Naive thymus-derived CD8-positive, alpha-beta T cell (primary cell): ENCODE measurements at places on chromosomes 7 and 10.
A peak's percentile ranks its signal among the peaks of the same experiment; 100 is the strongest.

- DNase-seq, result no peak
These were observed 170.8 kb downstream of the ARHGAP12 start for GRCh38 chr10:31757831-31758230.

DNA sequence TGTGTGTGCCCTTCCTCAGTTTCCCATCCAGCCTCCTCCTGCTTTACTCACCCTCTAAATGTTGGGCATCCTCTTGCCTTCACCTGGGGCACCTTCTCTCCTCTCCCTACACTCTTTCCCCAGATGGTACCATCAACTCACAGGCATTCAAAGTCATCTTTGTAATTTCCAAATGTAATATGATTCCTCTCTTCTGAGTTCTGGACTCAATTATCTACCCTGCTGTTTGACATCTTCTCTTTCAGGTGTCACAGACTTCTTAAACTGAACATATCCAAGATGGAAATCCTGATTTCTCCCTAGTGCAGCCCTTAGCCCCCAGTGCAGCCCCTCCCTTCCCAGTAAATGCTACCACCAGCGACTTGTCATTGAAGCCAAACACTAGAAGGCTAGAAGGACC lies 422.8 kb downstream of the KCNMA1 start:
- no peak for DNase-seq

DNA sequence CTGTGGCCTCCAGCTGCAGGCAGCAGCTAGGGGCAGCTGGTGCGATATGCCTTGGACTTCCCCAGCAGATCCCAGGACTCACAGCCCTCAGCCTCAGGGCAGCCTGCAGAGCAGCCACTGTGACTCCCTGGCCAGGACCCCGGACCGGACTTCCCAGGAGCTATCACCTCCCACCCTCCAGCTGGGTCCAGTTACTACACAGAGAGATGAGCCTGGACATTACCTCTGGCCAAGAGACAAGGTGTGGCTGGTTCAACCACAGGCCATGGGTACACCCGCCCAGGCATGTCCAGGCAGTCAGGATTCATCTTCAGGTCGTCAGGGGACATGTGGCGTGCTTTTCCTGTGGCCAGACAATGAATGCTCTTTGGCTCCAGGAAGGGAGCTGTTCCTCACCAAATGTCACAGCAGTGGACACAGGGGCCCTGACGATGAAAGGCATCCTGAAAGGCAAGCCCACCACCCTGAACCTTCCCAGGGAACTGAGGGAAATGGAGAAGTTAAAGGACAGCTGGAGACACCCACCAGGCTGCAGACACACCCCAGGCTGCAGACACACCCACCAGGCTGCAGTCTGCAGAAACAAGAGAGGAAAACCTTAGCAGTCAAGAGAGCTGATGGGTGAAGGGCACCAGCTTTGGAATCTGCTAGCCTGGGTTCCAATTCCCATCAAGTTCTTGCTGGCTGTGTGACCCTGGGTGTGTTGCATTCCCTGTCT lies 25.8 kb upstream of the NANOS1 start:
- no peak for DNase-seq

DNA sequence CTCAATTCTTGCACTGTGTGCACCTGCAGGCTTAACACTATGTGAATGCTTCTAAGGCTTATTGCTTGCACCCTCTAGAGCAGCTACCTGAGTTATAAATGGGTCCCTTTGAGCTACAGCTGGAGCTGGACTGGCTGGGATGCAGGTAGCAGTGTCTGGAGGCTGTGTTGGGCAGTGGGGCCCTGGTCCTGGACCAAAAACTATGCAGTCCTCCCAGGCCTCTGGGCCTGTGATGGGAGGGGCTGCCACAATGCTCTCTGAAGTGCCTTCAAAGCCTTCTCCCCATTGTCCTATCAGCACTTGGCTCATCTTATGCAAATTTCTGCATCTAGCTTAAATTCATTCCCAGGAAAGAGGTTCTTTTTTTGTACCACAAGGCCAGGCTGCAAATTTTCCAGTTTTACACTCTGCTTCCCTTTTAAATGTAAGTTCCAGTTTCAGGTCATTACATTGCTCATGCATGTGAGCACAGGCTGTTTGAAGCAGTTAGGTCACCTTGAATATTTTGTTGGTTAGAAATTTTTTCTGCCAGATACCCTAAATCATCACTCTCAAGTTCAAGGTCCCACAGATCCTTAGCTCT lies 26.0 kb downstream of the KBTBD2 start:
- no peak for DNase-seq

GRCh38 chr10:98012644-98013043 lies 17.8 kb downstream of the CRTAC1 start:
- no peak for DNase-seq

GRCh38 chr10:98415731-98416119 lies 743 bp upstream of the PYROXD2 start:
- DNase-seq, result no peak

- no peak for DNase-seq
These were observed 7.9 kb upstream of the H2BK1 start for GRCh38 chr7:151218170-151218569.

GRCh38 chr7:24786306-24786705 lies 29.0 kb upstream of the GSDME start:
- no peak for DNase-seq

DNA sequence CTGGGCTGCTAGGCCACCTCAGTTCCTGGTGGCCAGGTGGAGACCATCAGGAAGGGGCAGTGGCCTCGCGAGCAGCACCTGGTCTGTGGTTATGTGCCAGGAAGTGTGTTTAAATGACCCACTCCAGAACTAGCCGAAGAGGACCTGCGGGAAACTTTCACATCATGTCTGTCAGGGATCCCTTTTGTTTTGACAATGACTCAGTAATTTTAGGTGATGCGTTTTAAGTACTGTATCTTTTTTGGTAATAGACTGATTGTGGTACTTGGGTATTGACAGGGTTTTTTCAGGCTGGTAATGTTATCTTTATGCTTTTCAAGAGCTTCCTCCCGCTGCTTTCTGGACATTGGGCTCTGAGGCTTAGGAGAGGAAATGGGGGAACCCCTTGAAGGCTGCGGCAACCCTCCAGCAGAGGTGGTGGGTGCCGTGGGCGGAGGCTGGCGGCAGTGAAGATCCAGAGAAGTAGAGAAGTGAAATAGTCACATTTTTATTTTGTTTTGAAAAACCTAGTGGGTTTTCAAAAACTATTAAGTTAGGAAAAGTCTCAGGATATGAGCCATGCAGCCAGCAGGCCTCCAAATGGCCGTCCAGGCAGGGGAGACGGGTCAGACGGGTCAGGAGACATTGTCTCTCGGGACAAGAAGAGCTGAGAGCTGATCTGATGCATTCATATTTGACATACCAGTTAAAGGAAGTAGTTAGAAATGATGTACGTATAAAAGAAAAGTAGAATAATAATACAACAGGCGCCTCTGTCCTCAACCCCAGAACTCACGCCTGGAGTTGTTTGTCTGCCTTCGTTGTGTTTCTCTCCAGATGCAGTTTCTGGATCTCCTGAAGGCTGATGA lies 27.7 kb downstream of the PPP2R2D start:
- DNase-seq, result peak; percentile 53

DNA sequence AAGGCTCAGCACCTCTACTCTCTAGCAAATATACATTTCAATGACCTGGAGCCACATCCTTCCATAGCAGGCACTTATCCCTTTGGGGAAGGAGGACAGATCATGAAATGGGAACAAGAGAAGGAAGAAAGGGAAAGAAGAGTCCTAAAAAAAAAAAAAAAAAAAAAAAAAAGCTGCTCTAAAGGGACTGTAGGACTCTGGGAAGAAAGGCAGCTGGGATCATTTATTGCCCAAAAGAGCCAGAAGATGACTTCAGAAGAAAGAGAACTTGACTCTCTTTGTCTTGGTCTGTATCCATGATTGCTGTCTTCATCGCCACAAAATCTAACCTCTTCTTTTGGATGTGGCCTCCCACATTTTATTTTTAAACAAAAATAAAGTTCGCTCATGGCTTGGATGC lies 203.6 kb upstream of the CELF2 start:
- no peak for DNase-seq

DNA sequence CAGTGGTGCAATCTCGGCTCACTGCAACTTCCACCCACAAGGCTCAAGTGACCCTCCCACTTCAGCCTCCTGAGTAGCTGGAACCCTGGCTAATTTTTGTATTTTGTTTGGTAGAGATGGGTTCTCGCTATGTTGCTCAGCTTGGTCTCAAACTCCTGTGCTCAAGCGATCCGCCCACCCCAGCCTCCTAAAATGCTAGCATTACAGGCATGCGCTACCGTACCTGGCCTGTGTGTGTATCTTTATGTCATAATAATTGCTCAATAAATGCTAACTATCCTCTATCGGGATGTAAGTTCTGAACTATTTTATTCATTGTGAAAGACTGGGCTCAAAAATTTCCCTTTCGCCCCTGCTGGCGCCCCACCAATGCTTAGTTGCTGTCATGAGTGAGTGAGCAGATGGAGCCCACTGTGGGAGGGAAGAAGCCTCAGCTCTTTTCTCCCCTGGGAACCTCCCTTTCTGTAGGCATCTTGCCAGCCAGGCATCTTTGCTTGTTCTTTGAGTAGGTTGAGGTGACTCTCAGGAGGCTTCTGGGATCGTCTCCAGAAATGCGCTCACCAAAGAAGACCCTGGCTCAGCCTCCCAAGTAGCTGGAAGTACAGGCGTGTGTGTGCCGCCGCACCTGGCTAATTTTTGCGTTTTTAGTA lies 38.3 kb downstream of the CAMK1D start:
- DNase-seq, result no peak

- DNase-seq, result no peak
These were observed 652.7 kb downstream of the ANKRD7 start for GRCh38 chr7:118877187-118877586.

- no peak for DNase-seq
These were observed 29.8 kb downstream of the MTURN start for GRCh38 chr7:30164567-30164966.

DNA sequence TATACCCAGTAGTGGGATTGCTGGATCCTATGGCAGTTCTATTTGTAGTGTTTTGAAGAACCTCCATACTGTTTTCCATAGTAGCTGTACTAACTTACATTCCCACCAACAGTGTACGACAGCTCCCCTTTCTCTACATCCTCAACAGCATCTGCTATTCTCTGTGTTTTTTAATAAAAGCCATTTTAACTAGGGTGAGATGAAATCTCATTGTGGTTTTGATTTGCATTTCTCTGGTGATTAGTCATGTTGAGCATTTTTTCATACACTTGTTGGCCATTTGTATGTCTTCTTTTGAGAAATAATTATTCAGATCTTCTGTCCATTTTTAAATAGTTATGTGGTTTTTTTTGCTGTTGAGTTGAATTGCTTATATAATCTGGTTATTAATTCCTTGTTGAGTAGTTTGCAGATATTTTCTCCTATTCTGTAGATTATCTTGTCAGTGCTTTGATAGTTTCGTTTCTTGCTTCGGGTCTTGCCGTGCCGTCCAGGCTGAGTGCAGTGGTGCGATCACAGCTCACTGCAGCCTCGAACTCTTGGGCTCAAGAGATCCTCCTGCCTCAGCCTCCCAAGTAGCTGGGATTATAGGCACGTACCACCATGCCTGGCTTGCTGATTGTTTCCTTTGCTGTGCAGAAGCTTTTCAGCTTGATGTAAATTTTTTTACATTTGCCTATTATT lies 12.0 kb downstream of the MTG1 start:
- DNase-seq, result no peak

GRCh38 chr10:84944187-84944586 lies 615.8 kb downstream of the CCSER2 start:
- no peak for DNase-seq

DNA sequence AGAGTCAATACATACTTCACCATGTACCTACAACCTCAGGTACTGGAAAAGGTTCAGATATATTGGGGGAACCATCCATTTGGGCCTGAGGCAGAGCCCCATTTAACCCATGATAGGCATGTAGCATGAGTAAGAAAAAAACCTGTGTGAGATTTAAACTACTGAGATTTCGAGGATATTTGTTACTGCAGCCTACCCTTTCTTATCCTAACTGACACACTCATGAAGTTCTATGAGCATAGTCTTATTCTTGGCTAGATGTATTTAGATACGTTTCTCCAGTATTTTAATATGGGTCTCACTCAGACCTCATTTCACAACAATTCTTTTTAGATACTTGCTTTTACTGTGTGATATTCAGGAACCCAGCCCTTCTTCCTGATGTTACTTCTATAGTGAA lies 39.3 kb downstream of the GHRHR start:
- no peak for DNase-seq

- DNase-seq, result no peak
These were observed 69.8 kb downstream of the CTTNBP2 start for GRCh38 chr7:117803476-117803875.

GRCh38 chr7:43782768-43783555 lies 24.5 kb downstream of the BLVRA start:
- DNase-seq, result no peak

- no peak for DNase-seq
These were observed 8.1 kb downstream of the CYP26A1 start for GRCh38 chr10:93081834-93082233.

DNA sequence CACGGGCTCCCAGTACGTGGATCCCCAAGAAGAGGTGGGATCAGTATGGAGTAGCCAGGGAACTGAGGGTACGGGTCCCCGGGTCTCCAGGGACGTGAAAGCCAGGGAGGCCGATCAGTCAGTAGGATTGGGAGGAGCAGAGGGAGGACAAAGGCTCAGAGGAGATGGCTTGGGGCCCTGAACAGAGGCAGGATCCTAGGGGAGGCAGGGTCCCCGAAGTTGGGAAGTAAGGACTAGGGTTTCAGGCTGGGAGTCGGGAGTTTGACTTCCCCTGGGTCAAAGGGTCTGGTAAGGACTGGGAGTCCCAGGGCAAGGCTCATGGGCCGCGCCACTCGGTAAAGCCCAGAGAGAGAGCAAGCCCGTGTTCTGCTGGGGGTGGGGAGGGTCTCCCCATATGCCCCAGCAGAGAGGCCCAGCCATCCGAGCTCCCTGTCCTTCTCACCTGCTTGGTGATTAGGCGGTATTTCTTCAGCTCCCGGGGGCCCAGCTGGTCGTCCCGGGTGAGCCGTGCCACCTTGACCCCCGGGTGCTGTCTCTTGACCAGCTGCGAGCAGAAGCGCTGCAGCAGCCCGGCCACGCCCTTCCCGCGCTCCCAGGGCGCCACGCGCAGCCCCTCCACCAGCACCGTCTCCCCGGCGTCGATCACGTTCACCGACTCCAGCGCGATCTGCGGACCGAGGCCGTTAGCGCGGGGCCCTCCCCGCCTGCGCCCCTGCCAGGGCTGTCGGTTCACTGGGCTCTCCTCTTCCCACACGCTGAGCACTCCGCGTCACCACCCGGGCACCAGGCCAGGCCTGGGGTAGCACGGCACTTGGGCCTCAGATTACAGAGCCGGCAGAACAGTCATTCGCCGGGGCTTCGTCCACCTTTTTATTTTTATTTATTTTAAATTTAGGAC lies 7.0 kb downstream of the NAT16 start:
- DNase-seq, result no peak

DNA sequence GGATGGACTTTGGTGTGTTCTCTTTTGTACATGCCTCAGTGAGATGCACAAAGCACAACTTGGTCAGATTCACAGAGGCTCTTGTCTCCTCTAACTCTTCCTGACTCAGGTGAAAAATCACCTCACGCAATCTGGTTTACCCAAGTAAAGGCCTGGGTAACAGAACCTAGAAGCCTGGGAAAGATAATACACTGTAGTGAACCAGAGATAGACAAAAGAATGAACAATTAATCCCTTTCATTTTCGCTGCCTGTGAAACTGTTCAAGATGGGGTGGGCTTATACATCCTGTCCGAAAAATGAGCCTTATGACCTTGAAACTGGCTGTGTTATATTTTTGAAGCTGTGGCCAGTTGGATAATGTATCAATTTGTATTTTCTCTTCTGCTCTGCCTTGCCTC lies 678.9 kb upstream of the TEX47 start:
- no peak for DNase-seq

GRCh38 chr7:99562114-99562784 lies 3.8 kb downstream of the ZNF655 start:
- no peak for DNase-seq
